ENCODE measurements at places on chromosomes 2 and 18.

DNA sequence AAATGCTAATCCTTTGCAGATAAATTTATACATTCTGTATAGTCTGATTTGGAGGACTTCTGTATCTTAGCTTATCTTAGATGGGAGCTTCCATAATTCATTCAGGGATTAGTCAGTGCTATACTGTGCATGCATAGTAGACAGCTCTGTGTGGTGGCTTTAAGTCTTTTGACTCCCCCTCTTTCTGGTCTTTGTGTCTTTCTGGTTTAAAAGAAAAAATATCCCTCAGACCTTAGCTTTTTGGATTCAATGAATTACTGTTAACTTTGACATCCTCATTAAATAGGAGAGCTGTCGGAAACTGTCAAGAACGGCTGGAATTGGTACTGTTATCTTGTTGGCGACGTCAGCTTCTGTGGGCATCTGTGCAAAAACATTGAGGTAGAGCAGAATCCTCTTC lies 130.4 kb downstream of the SPTBN1 start:
- no peak for DNase-seq

DNA sequence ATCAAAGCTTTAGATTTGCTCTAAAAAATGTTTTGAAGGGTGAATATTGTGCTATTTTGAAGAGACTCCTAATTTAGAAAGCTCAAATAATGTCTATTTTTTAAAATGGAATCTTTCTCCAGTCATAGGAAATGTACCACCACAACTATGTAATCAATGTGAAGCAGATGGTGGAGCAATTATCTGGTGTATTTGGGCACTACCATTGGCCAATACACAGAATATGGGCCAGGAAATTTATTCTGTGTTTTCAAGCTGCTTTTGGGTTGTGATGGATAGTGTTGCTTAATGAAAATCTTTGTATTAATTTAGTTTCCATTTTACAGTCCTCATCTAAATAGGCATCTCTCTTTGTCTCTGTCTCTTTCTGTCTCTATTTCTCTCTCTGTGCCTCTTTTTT lies 17.1 kb upstream of the VWC2L start:
- DNase-seq: no peak

DNA sequence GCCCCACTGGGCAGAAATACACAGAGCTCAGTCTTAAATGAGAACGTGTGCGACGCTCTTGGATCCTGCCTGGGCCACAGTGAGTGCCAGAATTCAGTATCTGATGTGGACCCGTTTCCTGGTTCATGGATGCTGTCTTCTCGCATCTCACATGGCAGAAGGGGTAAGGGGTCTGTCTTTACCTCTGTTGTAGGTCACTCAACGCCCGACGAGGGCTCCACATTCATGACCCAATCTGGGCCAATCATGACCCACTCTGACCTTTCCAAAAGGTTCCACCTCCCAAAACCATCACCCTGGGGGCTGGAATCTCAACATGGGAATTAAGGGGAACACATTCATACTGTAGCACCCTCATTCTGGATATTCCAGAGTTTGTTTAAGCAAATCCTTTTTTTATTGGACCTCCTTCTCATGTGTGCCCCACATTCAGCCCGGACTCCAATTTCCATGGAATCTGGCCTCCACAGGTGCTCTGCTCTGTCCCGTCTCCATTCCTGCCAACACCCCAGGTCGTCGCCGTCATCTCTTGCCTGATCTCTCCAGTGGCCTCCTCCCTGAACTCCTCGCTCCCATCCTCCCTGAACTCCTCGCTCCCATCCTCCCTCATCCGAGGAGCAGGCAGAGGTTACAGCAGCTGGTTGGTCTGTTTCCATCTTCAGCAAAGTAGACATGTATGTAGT lies 78.9 kb upstream of the OTOS start:
- no peak for DNase-seq

DNA sequence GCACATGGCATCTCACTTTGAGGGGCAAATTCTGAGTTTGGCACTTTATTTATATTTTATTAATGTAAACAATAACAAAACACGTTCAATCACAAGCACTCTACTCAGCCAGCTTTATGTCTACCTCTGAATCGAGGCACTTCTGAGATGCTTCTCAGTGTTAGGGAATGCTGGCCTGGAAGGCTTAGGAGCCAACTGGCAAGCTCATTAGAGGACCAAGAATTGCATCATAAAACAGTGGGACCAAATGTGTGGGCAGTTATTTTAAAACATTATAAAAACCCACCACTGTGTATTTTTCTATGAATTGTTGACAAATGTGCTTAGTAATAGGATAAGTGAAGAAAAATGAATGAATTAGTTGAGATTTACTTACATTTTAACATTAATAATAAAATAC lies 46.8 kb upstream of the SMIM21 start:
- DNase-seq: no peak

DNA sequence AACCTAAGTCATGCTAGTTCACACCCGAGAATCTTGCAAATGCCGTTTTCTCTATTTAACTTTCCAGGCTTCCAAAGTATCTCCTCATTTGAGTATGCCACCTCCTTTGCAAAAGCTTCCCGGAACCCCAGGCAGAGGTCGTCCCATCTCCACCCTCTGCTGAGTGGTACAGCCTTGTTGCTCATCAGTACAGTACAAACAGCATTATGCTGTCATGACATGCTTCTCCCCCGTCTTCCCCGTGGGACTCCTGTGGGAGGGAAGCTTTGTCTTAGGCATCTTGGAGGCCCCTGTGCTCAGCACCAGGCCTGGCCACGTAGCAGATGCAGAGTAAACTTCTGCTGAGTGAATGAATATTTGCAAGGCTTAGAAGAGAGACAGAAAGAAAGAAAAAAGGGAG lies 102.7 kb downstream of the CDCA7 start:
- peak; percentile 19 for DNase-seq

GRCh38 chr2:102801098-102801718 lies 39.4 kb downstream of the TMEM182 start:
- DNase-seq: peak; percentile 9

DNA sequence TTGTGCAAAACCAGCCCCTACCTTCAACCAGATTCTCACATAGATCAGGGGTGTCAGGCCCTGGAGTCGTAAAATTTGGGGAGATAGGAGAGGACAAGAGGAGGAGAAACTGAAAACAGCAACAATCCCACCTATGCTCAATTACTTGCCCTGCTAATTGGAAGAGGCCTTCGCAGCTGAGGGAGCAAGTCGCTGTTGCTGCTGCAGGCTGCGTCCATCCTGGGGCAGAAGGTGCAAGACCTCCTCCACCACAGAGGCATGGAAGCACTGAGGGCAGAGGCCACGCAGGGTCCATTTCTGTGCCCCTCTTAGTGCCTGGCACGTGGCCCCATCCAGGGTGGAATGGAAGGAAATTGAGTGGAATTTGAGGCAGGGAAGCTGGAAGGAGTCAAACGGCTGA lies 36.5 kb downstream of the CNGA3 start:
- no peak for DNase-seq

- DNase-seq: peak; percentile 79
Observed at GRCh38 chr2:79935771-79936657, 368.5 kb downstream of the LRRTM1 start.

GRCh38 chr2:218852911-218853667 lies 6.5 kb upstream of the WNT6 start:
- peak; percentile 57 for DNase-seq

GRCh38 chr2:220424561-220424960 lies 797.1 kb downstream of the SLC4A3 start:
- no peak for DNase-seq

DNA sequence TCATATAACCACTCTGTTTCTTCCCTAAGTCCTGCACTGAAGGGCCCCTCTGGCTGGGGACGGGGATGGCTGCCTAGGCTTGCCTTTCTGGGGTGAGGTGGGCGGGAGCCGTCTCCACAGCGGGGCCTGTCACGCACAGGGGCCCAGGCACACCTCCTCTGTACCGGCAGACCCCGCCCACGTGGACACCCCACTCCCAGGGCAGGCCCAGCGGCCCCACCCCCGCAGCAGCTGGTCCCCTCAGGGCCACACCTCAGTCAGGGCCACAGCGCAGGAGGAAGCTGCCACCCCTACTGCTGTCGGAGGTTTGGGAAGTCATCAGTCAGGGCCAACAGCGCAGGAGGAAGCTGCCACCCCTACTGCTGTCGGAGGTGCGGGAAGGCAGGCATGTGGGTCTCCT lies 257.6 kb upstream of the RAB6C start:
- no peak for DNase-seq

DNA sequence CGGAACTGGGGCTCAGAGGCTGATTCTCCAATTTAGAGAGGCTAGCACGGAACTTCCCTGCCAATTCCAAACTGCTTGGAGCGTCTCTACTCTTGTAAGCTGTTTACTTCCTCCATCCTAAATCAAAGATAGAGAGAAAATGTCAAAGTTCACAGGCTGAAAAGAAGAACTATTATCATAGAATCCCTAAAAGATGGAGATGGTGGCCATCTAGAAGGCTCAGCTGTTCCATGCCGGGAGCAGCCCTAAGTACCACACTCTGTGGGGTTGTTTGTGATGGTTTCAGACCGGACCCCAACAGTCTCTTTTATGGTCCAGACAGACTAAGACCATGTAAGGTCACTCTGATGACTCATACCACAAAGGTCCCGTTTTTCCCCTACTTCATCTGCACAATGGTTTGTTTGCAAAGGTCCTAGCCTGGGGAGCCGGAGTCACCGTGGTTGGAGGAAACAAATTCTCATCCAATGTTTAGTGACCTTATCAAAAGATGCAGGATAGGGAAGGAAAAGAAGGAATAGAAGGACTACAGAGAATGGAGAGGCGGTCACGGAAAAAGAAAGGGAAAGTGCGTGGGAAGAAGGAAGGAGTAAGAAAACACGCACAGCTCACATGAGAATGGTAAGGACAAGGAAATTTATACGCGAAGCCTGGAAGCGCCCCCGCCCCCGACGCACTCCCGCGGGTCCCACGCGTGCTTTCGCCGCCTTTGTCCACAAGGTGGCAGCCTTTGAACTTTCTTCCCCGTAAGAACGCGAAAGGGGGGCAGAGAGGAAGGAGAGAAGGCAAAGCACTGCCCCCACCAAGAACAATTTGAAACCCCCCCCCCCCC lies 453 bp upstream of the ANTXR1 start:
- peak; percentile 79 for DNase-seq

- no peak for DNase-seq
Observed at GRCh38 chr2:241885291-241885945, 15.9 kb downstream of the RTP5 start.

GRCh38 chr2:100563407-100564247 lies 834 bp downstream of the PDCL3 start:
- DNase-seq: no peak

GRCh38 chr2:9753276-9753600 lies 90.0 kb upstream of the TAF1B start:
- DNase-seq: peak; percentile 90

DNA sequence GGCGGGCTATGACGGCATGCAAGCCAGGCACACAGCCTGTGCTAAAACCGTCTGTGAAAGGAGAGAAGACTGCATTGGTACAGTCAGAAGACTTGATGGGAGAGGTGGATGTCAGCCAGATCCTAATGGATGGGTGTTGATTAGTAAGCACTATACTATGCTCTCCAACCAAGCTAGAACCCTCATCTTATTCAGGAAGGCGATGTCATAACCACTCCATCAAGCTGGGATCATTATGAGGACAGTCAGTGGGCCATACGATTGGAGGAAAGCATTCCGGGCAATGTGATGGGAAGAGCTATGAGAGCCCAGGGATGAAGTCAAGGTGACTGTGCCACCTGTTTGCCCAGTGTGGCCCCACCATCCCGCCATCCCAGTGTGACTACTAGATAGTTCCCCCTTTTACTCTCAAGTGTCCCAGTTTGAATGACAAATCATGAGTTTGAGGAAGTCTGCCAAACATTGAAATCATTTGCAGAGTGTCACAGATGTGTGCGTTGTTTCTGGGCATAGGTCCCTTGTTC lies 66.4 kb downstream of the MRPS9 start:
- peak; percentile 77 for DNase-seq

GRCh38 chr2:179729966-179730365 lies 131.4 kb downstream of the ZNF385B start:
- no peak for DNase-seq

GRCh38 chr2:25082002-25082622 lies 40.2 kb downstream of the EFR3B start:
- no peak for DNase-seq

DNA sequence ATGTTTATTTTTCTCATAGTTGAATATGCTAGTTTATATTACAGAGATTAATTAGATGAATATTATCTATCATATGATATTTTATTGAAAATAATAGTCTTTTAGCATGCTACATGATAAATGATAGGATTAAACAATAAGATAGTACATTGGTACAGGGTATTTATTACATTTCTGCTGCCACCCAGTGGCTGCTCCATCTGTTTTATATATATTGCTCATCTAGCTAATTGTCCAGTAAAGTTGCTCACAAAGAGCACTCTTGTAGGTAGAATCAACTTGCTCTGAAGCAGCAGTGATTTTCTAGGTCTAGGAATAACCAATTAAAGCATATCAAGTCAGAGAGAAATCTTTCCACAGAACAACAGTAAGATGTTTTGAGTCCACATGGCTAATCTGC lies 183.3 kb downstream of the ASXL3 start:
- peak; percentile 48 for DNase-seq

GRCh38 chr2:170714381-170715061 lies 616 bp upstream of the SP5 start:
- DNase-seq: no peak

- no peak for DNase-seq
Observed at GRCh38 chr18:65322895-65323294, 427.9 kb upstream of the CDH7 start.

DNA sequence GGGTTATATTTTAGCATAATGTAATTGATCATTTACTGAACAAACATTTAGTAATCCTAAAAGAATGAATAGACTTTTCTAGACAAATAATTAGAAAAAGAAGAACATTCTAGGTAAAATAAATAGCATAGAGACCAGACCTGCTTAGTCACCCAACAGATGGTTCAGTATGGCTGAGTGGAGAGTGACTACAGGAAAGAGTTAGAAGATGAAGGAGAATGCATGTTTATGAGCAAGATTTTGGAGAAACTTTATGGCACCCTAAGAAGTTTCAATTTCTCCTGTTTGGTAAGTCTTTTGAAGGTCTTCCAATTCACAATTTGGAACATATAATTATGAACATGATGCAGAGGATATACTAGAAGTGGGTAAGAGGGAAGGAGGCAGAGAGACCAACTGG lies 32.9 kb downstream of the FAP start:
- peak; percentile 29 for DNase-seq

DNA sequence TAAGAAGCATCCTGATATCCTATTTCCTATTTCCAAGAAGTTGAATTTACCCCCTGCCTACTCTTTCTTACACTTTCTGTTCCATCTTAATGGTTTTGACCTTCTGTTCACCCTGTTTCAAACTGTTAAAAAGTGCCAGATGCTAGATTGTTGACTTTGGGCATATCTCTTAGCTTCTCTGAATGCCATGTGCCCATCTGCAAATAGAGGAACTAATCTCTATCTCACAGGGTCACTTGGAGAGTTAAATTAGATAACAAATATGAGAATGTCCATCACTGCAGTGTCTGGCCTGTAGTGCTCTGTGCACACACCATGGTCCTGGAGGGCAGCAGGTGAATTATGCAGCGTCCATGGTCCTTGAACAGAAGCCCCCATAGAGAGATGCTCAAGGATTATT lies 83.8 kb downstream of the LRATD1 start:
- no peak for DNase-seq

DNA sequence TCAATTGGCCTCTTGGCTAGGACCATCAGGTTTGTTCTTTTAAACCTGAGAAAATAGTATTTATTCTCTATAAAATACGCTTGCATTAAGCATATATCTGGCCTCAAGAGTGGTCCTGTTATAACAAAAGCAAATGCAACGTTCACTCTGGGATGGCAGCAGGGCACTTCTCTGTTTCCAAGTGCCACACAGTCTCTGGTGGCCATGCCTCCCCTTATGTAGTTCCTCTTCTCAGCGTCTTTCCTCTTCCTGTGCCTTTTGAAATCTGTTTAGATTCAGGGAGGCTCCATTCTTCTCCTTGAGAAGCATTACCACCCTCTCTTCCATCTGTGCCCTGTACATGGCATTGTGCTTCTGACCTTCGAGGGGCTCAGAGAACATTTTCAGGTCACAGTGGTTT lies 51.9 kb downstream of the TSHZ1 start:
- DNase-seq: no peak

All from fibroblast of skin of scalp (primary cell).